ENCODE measurements at places on chromosomes 4 and X.

GRCh38 chr4:145602129-145602760 is 16.9 kb upstream of the MMAA start:
- DNase-seq: no peak

DNA sequence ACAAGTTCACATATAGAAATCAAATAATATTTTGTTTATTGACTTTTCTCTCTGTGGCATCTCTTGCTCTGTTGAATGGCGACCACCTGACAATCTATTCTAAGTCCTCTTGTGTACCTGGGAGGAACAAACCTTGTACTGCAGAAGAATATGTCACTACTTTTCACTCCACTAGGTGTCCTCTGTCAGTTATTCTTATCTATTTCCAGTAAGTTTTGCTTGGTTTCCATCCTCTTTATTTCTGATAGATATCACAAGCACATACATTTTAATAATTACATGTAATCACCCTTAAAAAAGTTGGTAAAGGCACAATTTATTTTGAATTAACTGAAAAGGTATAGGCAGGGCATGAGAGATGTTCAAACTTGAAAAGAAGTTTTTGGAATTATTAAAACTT is 238.4 kb downstream of the SNCA start:
- peak; percentile 17 for DNase-seq

GRCh38 chr4:36222702-36223101 is 21.6 kb downstream of the ARAP2 start:
- no peak for DNase-seq

- DNase-seq: no peak
These were observed 197.4 kb upstream of the ATP6AP2 start for GRCh38 chrX:40383360-40383759.

GRCh38 chr4:158540125-158540907 is 18.6 kb downstream of the RXFP1 start:
- DNase-seq: no peak

GRCh38 chrX:1925053-1925481 is 310.2 kb downstream of the ASMT start:
- no peak for DNase-seq

DNA sequence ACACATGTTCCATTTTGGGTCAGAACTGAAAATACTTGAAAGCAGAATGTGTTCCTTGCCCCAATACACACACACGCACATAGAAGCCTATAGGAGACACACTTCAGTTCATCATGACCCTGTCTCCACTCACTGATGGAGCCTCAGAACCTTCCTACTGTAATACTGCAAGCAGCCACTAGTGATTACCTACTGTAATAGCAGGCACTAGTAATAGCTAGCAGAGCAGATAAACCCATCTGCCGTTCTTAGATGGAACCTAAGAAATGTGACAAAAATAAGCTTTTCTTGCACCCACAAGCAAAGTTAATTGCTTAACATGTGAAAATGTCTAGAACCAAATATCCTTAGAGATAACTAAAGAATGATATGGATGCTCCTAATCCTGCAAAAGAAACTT is 13.6 kb downstream of the AMTN start:
- DNase-seq: no peak

- no peak for DNase-seq
These were observed 99.4 kb downstream of the C4orf51 start for GRCh38 chr4:145779319-145779801.

GRCh38 chr4:64539234-64539849 is 130.1 kb upstream of the TECRL start:
- peak; percentile 47 for DNase-seq

Measured in urothelium cell line (cell line).